ENCODE measurements at places on chromosomes 5 and 9.

DNA sequence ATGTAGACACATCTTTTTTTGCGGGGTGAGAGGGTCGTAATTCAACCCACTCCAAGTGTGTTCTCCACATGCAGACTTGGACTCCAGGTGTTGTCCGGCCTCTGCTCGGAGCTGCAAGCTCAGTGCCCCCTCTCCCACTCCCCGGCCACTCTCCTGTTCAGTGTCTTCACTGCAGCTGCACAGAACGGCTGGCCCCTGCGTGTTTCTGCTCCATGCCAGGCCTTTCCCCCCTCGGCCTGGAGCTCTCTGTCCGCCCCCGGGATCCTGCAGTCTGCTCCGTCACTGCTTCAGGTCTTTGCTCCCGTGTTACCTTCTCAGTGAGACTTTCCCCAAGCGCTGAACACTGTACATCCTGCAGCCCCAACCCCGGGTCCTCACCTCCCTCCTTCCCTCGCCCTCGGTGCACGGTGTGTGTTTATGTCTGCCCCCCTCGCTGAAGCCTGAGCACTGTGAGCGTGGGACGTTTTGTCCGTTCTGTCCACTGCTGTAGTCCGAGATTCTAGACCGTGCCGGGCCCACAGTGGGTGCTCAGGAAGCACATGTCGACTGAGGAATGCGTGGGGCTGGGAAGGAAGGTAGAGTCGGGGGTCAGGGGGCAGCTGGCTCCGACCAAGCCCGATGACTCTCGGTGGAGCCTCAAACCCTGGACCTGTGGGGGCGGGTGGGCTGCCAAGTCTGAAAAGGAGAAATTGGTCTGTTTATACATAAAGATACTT lies 26.4 kb upstream of the GFPT2 start:
- DNase-seq = no peak

DNA sequence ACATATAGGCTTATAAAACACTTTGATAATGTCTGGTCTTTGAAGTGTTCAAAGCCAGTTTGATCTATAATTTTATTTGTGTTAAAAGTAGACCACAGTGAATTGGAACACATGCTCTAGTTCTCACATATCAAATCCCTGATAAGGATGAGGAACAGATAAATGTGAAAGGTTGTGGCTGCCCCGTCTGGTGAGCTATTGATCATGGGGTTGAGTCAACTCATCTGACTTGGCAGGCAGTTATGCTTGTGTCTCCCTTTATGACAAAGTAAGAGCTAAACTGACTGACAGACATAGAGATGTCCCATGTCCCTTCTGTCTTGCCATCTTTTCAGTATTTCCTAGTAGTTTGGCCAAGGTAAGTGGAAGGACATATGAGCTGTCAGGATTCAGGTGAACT lies 2.9 kb upstream of the ERMP1 start:
- no peak for DNase-seq

DNA sequence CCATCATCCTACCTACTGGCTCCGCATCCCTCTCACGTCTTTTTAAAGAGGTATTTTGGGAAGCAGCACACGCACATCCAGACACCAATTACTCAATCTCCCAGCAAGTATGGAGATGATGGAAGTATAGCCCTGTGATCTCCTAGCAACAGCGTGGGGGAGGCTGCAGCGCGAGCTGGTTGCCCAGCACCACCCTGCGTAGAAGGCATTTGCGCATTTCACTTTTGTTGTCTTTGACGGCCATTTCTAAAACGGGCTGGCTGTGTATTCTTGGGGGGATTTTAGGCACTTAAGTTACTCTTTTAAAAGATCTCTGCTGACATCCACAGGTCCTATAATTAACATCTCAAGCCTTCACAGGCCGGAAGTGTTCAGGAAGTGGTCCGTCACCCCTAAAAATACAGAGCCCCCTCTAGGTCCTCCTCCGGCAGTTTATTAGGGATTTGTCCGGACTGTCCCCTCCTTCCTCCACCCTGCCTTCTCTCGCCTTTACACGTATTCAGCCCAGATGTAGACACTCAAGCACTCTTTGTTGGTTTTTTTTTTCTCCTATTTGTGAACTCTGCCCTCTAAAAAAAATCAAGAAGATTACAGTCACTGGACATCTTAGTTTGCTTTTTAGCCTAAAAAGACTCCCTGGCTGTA lies 371.4 kb downstream of the NTRK2 start:
- peak; percentile 29 for DNase-seq

DNA sequence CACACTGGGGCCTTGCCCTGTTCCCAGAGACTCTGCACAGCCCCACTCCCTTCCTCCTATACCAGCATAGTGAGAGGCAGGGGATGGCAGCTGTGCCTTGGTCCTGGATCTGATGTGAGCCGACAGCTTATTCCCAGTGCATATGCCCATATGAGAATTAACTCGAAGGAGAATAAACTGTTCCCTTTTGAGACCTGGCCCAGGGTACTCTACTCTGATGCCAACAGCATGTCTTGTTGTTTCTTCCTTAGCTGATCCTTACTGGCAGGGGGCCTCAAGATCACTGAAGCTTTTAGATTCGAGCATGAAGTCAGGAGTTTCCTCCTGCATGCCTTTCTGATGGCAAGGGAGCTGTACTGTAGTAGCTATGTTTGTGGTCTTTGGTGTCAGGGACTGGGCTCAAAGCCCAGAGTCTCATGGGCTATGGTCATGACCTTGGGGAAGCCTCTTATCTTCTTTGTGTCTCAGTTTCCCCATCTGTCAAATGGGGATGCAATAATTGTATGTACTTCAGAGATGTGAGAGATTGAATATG lies 57.1 kb downstream of the DOCK2 start:
- no peak for DNase-seq

DNA sequence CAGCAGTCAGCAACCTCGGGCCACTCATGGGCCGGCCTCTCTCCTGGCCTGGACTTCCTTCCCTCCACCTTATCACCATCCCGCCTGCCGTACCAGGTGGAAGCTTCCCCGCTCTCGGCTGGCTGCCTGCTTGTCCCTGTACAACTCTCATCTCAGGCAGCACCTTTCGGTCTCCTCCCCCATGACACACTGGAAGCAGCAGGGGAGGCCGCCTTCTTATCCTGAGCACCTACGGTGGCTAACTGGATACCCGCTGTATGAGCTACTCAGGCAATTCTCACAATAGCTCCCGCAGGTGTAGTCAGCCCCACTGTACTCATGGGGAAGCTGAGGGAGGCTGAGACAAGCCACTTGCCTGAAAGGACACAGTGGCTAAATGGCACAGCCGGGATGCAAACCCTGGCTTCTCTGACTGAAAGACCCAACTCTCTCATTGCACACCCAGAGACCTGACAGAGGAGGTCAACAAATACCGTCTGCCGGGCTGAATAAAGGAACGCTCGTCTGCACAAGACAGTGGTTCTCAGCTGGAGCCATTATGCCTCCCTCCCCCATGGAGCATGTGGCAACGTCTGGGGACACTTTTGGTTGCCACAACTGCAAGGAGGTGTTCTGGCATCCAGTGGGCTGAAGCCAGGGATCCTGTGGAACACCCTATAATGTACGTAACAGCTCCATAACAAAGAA lies 9.6 kb downstream of the STK10 start:
- no peak for DNase-seq

DNA sequence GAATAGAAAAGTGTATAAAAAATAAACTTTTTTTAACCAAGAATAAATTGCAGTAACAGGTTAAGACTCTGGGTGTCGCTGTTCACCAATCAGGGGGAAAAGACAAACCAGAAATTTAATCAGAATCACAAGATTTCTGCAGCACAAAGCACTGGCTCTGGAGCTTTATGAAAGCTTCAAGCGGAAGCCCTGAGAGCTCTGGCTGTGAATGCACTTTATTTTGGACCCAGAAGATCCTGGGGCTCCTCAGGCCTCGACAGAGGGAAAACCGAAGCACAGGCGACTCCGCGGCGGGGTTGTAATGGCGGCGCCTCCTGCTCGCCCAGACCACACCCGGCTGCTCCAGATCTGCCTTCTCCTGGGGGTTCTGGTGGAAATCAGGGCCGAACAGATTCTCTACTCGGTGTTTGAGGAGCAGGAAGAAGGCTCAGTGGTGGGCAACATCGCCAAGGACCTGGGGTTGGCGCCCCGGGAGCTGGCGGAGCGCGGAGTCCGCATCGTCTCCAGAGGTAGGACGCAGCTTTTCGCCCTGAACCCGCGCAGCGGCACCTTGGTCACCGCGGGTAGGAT lies at the start of gene PCDHGA4:
Gene PCDHGA4, plus strand, starts transcription at position 122 of the 570 bp plus-strand sequence. Its CDS starts 87 bp downstream, at position 209.
- no peak for DNase-seq

DNA sequence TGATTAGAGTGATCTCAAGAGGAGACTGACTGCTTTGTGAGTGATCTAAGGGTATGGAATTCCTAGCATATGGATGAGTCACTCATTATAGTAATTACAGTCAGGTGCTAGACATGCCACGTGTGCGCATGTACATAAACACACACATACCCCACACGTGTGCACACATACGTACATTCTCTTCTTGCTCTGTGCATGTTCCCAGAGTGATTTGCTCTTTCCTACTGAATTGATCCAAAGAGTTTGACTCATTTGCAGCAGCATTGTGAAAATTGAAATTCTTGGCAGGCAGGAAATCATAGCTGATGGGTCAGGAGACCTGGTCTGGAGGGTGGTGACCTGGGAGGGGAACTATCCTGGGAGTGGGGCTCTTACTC lies 63.8 kb downstream of the ANGPTL2 start:
- no peak for DNase-seq

- DNase-seq = no peak
Observed at GRCh38 chr5:181189363-181189961, 15.5 kb downstream of the TRIM7 start.

DNA sequence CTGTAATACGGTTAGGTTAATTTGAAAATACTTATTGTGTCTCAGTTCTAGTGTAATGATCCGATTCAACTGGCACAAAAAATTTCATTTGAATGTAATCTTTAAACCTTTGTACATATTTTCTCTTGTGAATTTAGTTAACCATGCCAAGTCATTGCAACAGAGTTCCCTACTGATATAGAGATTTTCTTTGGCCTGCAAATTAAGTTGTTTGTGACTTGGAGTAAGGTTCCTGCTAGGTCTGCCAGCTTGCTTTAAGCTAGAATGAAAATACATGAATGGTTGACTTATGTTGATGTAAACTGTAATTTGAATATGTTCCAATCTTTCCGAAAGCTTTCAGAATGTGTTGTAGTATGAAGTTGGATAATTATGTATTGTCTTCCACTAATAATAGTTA lies 1004.1 kb upstream of the EDIL3 start:
- DNase-seq = no peak

GRCh38 chr5:54281960-54282692 lies 28.2 kb downstream of the ARL15 start:
- peak; percentile 40 for DNase-seq

DNA sequence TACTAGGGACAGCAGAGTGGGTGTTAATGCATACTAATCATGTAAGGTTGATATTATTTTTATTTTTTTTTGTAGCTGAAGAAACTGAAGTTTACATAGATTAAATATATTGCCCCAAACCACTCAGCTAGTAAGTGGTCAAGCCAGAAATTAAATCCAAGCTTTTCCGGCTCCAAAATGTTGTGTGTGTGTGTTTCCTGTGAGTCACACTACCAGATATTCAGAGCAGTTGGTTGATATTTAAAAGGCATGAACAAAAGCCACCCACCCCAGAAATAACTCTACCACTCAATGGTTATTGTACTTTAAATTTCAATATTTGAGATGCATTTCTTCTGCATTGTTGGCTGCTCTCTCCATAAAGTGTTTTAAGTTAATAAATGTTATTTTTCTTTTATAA lies 29.5 kb downstream of the KCNN2 start:
- DNase-seq = no peak

GRCh38 chr5:1164696-1165630 lies 36.4 kb upstream of the SLC6A19 start:
- peak; percentile 33 for DNase-seq

DNA sequence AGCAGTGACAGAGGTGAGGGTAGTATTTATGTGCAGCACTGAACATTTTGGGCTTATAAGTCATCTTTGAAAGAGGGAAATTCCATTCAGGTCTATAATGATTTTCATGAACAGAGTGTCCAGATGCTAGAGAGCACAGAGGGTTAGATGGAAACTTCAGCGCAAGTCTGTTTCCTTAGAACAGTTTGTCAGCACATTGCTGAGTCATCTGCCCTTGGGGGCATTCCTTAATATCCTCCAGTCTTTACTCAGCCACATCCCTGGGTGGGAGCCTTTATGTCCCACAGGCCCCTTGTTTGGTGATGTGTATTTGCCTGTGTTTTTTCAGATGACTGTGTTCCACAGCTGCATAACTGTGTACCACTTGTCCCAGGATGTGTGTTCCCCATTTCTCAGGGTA lies 138.5 kb upstream of the S1PR3 start:
- no peak for DNase-seq

DNA sequence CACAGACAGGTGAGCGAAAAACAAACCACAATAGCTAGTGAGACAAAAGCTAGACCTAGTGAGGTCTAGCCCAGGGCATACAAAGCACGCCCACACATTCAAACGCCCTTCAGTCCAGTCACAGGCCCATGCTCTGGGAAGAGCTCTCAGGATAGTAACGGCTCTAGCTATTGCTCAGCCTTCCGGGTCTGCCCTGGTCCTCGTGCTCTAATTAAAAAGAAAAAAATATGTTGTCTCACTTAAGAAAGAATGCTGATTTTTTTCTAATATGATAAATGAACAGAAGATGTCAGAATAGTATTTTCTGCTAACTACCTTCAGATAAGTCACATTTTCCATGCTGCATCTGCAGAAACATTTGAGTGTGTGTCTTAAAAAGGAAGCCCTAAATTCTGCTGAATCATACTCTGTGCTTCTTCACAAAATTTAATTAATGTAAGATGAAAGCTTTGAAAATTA lies 94.5 kb downstream of the PLPP1 start:
- DNase-seq = no peak

DNA sequence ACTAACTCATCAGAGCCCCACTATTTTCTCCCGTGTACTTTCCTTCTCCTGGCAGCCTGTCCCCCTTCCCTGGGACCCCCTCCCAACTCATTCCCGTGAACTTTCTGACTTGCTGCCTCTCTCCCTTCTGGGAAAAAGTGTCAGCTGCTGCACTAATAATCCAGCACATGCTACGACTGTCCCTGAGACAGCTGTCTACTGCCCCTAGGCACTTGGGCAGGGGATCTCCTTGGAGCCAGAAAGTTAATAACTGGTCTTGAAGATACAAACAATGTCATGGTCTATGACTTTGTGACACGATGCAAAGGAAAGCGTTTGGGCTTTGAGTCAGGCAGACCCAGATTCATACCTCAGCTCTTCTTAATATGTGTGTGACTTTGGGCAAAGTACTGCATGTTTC lies 10.1 kb upstream of the RNF183 start:
- DNase-seq = no peak

DNA sequence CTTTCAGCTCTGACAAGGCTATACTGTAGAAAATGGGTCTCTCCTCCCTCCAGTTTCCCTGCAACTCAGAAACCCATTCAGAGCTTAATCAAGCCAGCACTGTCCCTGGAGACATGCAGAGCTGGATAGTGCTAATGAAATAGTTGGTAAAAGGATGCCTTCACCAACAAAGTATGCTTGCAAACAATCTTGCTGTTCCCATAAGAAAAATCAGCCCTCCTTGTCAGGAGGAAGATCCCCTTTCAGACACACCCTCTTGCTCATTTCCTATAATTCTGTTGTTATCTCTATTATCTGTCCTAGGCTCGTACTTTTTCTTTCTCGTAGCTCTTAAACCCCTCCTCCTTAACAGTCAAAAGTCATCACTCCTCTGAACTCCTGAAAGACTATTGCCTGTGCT lies 9.9 kb upstream of the OSMR start:
- no peak for DNase-seq
